ENCODE measurements at places on chromosomes 6 and 20. TPM values are rescaled to one million over a fixed set of nuclear protein-coding genes. Genes with fewer than 3 reads are reported as not detected.

GRCh38 chr20:45011108-45011526 lies 44.8 kb downstream of the STK4 start:
- peak; percentile 92 for DNase-seq

- no peak for DNase-seq
Measured at GRCh38 chr20:20253744-20254330, 114.1 kb upstream of the INSM1 start.

DNA sequence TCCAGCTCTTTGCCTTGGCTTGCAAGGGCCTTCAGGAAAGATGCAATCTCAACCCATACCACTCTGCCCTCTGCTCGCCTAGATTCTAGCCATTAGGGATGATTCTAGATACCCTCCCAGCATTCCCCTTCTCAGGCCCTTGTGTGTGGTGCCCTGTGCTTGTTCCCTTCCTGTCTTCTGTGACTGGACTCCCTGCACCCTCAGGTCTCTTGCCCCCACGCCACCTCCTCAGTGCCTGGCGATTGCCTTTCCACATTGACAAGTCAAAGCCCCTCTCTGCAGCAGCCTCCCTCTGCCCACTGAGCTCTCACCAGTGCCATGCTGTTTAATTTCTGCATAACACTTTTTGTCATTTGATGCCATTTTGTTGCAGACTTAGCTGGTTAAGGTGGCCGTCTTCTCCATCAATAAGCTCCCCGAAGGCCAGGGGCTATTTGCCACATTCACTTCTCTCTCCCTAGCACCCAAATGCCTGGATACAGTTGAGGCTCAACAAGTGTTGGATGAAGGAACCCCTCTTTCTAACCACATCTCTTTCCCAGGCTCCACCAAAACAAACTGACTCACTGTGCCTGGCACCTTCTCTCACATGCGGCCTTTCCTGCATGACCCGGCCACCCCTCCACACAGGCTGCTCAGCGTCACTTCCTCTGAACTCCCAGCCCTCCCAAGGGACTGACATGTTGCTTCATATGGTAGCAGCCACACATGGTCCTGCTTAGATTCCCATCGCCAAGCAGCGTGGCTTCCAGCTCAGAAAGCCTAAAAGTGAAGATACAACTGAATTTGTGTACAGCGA lies 4.6 kb upstream of the TXNDC5 start:
- DNase-seq = no peak

DNA sequence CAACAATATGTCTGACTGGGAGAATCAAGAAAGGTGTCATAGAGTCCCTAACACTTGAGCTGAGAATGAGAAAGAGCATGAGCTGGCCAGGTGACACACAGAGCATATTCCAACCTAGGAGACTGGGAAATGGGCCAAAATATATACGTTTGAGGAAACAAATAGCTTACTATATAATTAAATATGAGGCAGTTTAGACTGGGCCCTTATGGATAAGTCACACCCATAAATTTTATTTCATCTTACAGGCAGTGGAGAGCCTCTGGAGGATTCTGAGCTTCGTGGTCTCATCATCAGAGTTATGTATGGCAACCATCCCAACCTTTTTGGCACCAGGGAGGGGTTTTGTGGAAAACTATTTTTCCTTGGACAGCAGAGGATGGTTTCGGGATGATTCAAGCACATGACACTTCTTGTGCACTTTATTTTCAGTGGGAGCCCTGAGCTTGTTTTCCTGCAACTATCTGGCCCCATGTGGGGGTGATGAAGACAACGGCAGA lies 12.9 kb upstream of the NQO2 start:
- no peak for DNase-seq

The TRMT6 gene
- 13.6 TPM for total RNA-seq

GRCh38 chr6:7640607-7641577 lies 50.9 kb downstream of the SNRNP48 start:
- no peak for DNase-seq

The MROH8 gene
- 2.1 TPM for total RNA-seq

- no peak for DNase-seq
Measured at GRCh38 chr20:43988867-43989266, 74.2 kb downstream of the TOX2 start.

The TNXB gene
- total RNA-seq = 273 TPM

DNA sequence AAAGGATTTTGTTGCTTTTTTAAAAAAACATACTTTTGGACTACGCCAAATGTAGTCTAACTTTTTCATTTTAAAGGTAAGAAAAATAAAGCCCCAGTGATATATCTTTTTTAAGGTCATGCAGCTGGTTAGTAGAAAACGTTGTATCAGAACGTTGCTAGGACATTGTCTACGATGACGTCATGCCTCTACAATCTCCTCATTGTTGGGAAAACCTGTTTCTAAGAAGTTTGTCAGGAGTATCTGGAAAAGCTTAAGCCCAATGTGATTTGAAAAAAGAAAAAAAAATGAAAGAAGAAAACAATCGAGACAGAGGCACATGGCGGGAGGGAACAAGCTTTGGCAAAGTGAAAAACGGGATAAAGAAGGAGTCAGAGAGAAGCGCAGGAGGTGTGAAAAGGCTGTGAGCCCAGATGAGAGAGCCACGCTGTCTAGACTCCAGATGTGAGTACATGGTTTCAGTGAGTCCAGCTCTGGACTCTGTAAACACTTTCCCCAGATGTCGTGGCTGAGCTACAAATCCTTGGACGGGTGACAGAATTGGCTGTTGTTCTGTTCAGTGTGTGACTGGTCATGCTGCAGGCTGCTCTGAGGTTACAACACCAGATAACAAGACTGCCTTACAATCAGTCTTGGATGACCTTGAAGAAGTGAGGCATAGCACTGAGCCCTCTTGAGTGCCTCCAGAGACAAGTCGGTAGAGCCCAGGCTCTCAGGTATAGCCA lies 656.7 kb upstream of the ID4 start:
- DNase-seq = peak; percentile 31

The LHFPL5 gene
- not detected for total RNA-seq

GRCh38 chr6:165605901-165606739 lies 56.9 kb downstream of the PDE10A start:
- DNase-seq = no peak

Data from tibial nerve (tissue), 4 donors.